ENCODE measurements at places on chromosomes 1 and 21. TPM values are rescaled to one million over a fixed set of nuclear protein-coding genes. Genes with fewer than 3 reads are reported as not detected.
A peak's percentile ranks its signal among the peaks of the same experiment; 100 is the strongest.

The S100A9 gene
- not detected for total RNA-seq

The SHE gene
- total RNA-seq = 0.48 TPM

The CXADR gene
- 150 TPM for total RNA-seq

The SCAMP3 gene
- 52.5 TPM for total RNA-seq

The FABP3 gene
- 9.0 TPM for total RNA-seq

The TMEM52 gene
- total RNA-seq = 9.6 TPM

GRCh38 chr1:26539722-26540121 lies 10.2 kb downstream of the RPS6KA1 start:
- no peaks in the 10 kb centered on the region for H3K4me1 ChIP-seq
- DNase-seq = peak; percentile 24
- H3K27ac ChIP-seq = no peak overlapping the region
- no peaks in the 10 kb centered on the region for H3K27me3 ChIP-seq

DNA sequence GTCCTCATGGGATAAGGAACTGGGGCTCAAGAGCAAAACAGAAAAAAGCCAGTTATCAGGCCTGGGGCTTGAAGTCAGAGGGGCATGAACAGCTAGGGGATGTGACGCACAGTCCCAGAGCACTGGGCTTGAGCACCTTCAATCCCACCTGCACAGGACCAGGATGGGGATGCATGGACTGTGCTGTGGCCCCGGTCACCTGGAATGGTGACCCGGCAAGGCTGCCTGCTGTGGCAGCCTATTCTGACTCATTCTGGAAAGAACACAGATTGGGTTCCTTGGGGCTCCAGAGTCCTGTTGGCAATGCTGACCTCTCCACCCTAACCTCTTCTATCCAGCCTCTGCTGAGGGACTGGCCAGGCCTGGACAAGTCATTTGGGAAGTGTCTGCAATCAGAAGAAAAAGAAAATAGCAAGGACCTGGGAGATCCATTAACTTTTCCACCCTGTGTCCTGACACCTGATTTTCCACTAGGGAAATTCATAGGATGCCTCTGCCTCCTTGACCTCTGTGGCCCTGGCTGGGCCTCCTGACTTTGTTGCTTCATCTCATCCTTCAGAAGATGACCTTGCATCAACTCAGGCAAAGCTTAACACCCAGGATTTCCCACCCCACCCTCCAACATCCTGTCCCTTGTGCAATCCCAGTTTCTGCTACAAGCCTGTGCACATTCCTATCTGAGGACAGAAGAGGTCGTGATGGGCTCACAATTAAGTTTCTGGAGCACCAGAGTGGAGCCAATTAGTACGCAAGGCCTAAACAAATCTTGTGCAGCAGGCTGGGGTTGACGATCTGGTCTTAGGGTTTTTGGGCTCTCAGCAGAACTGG lies 17.9 kb upstream of the FMOD start:
- H3K27ac ChIP-seq = no peak overlapping the region
- H3K36me3 ChIP-seq = no peaks in the 10 kb centered on the region
- H3K4me1 ChIP-seq = no peaks in the 10 kb centered on the region
- no peaks in the 10 kb centered on the region for H3K27me3 ChIP-seq
- H3K4me3 ChIP-seq = no peak overlapping the region

DNA sequence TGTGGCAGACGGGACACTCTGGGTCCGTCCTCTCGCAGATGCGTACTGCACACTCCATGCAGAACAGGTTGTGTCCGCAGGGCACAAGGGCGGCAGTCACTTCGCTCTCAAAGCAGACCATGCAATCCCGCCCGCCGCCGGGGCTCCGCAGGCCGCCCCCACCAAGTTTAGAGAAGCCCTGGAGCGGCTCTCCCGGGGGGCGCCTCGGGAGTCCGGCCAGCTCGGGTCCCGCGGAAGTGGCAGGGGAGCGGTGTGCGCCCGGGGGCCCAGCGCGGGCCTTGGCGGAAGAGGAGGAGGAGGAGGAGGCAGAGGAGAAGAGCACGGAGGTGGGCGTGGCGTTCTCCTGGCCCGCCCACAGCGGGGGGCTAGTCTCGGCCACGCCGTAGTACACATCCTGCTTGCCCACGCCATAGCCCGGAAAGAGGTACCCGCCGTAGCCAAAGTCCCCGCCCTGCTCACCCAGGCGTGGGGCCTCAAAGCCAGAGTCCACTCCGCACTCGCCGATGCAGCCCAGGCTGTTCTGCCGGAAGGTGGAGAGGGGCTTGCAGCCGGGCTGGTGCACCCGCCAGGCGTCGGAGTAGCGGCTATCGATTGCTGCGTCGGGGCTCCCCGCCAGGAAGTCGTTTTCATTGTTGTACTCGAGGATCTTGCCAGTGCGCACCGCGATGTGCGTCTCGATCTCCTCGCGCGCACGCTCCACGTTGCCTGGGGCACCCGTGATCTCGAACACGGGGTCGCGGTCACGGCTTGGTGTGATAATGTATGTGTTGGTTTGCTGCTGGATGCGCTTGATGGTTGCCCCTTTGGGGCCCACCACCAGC lies 5.4 kb downstream of the MEX3A start:
- H3K27ac ChIP-seq = no peak overlapping the region
- H3K4me1 ChIP-seq = peaks cover 32% of the 10 kb centered on the region
- no peaks in the 10 kb centered on the region for H3K27me3 ChIP-seq
- DNase-seq = peak; percentile 80
- peaks cover 20% of the 10 kb centered on the region for H3K36me3 ChIP-seq
- H3K4me3 ChIP-seq = peak overlapping the region; percentile 46

DNA sequence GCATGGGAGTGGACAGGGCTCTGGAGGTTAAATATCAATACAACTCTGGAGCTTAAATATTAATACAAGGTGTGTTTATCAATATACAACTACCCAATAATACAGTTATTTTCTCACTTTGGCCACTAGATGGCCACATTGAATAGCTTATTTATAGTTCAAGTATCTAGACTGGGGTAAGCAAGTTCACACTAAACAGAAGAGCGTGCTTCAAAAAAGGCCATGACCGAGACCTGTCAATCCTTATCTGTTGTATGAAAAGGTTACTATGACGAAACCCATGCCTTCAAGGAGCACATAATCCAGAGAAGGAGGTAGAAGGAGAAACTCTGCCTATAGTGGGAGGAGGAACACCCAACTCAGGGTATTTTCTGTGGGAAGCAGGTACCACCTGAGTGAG lies 29.1 kb downstream of the CHML start:
- no peaks in the 10 kb centered on the region for H3K4me1 ChIP-seq
- no peak overlapping the region for H3K27ac ChIP-seq
- DNase-seq = no peak
- no peak overlapping the region for H3K4me3 ChIP-seq
- no peaks in the 10 kb centered on the region for H3K36me3 ChIP-seq

- H3K4me1 ChIP-seq = no peaks in the 10 kb centered on the region
- H3K4me3 ChIP-seq = no peak overlapping the region
- no peak overlapping the region for H3K27ac ChIP-seq
- no peaks in the 10 kb centered on the region for H3K27me3 ChIP-seq
- H3K36me3 ChIP-seq = no peaks in the 10 kb centered on the region
- DNase-seq = no peak
These were observed 105.9 kb downstream of the RGL1 start for GRCh38 chr1:183910845-183911244.

- no peak overlapping the region for H3K4me3 ChIP-seq
- no peak overlapping the region for H3K27ac ChIP-seq
These were observed 46.5 kb downstream of the CYP2J2 start for GRCh38 chr1:59879996-59880505.

DNA sequence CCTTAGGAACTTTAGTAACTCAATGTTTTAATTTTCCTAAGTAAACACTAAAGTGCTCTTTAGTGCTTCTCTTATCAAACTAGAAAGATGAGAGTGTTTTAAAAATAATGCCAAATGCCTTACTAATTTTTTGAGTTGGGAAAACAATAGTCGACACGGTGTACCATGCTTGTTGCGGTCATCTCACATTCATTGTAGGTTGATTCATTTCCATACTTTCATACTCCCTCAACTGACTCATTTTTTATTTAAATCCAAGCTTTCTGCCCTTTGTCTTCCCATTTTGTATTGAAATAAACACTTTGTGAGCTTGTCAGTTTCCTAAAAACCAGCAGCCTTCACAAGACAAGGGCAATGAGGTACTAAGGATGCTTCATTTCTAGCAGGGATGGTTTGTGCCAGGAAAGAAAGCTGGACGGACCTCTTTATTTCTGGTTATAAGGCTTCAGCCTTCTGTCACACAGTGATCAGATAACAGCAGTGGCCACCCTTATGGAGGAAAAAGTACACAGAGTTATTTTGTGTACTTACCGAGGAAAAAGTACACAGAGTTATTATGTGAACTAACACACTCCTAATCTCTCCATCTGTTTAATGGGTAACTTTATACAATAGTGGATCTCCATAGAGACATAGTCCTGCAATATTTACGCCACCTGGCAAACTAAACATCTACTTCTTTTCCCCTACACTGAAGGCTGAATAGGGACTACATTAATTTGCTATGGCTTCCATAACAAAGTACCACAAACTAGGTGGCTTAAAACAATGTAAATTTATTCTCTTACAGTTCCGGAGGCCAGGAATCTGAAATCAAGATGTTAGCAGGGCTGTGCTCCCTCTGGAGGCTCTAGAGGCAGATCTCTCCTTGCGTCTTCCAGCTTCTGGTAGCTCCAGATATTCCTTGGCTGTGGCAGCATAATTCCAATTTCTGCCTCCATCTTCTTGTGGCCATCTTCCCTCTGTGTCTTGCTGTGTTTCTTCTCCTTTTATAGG lies 13.0 kb upstream of the CCDC190 start:
- H3K27ac ChIP-seq = no peak overlapping the region
- H3K27me3 ChIP-seq = no peaks in the 10 kb centered on the region
- H3K36me3 ChIP-seq = no peaks in the 10 kb centered on the region
- DNase-seq = no peak
- H3K4me1 ChIP-seq = 0 out of 2 replicates have a peak, but pooled peaks cover 2% of the 10 kb centered on the region

DNA sequence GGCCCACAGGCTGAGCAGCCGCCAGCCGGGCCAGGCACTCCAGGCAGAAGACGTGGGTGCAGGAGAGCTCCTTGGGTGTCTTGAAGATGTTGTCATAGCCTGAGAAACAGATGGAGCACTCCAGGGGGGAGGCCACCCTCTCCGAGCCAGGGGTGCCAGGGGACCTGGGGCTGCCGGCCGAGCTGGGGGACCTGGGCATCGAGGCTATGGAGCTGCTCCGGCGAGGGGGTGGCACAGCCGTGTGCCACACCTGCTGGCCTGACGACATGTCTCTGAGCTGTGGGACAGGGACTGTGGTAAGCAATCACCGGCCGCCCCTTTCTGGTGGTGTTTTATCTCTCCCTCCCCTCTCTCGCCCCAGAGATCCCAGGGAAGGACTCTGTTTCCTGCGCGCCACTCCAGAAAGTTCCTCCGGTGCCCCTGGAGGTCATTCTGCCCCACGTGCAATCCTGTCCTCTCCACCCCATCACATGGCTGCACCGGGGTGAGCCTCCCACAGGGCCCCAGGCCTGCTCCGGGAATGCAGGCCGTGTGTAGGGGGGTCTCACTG lies 1.7 kb downstream of the RNF223 start:
- no peak overlapping the region for H3K4me3 ChIP-seq
- no peak overlapping the region for H3K27ac ChIP-seq
- no peak for DNase-seq
- H3K4me1 ChIP-seq = no peaks in the 10 kb centered on the region
- H3K27me3 ChIP-seq = no peaks in the 10 kb centered on the region

DNA sequence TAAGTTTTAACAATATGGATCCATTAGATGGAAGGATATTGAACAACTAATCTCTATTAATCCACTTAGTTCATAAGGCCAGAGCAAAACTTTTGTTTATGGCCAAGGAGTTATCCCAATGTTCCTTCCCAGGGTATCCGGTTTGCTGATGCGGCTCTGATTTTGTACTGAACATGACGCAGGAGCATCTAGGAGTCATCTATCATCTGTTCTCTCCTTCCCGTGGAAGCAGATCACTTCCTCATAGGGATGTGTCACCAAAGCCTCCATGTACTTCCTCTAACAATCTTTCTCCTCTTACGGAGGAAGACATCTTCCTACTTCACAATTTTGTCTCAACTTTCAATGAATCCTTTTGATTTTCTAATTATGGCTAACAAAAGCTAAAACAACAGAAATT lies 206.6 kb downstream of the APP start:
- H3K27ac ChIP-seq = no peak overlapping the region
- no peaks in the 10 kb centered on the region for H3K27me3 ChIP-seq
- peaks cover 21% of the 10 kb centered on the region for H3K36me3 ChIP-seq
- no peaks in the 10 kb centered on the region for H3K4me1 ChIP-seq

- H3K27me3 ChIP-seq = no peaks in the 10 kb centered on the region
- no peak overlapping the region for H3K4me3 ChIP-seq
- H3K4me1 ChIP-seq = no peaks in the 10 kb centered on the region
- no peak for DNase-seq
- H3K36me3 ChIP-seq = no peaks in the 10 kb centered on the region
These were observed 63.9 kb upstream of the EFHD2 start for GRCh38 chr1:15345705-15346345.

- peaks cover 52% of the 10 kb centered on the region for H3K27me3 ChIP-seq
- H3K27ac ChIP-seq = no peak overlapping the region
- H3K36me3 ChIP-seq = no peaks in the 10 kb centered on the region
- H3K4me1 ChIP-seq = no peaks in the 10 kb centered on the region
These were observed 299 bp upstream of the PROX1 start for GRCh38 chr1:213987422-213987926.

GRCh38 chr1:40299366-40300248 lies 17.5 kb downstream of the COL9A2 start:
- DNase-seq = no peak
- 0 out of 3 replicates have a peak, but pooled peaks cover 3% of the 10 kb centered on the region for H3K36me3 ChIP-seq
- H3K27me3 ChIP-seq = no peaks in the 10 kb centered on the region
- no peak overlapping the region for H3K27ac ChIP-seq

DNA sequence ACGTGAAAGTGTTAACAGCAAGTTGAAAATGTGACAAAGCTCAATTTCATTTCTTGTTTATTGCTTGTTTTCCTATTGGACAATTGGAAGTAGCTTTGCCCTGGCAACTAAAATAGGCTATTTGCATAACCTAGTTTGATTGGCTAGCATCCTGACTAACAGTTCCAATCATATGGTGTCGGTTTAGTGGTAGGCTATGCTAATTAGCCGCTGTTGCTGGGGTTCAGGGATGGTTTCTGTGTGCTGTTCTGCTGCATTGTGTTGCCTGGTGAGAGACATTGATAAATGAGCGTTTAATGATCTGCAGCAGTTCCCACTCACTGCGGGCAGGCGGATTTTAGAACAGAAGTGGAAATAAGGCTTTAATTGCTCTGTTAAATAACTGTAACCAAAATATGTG lies 68.5 kb downstream of the DYRK1A start:
- H3K4me1 ChIP-seq = peaks cover 7% of the 10 kb centered on the region
- peak; percentile 79 for DNase-seq
- H3K27ac ChIP-seq = no peak overlapping the region
- H3K36me3 ChIP-seq = peaks cover 24% of the 10 kb centered on the region
- no peak overlapping the region for H3K4me3 ChIP-seq
- no peaks in the 10 kb centered on the region for H3K27me3 ChIP-seq

- no peak overlapping the region for H3K4me3 ChIP-seq
- peaks cover 15% of the 10 kb centered on the region for H3K36me3 ChIP-seq
These were observed 117.9 kb downstream of the MACF1 start for GRCh38 chr1:39322431-39322830.

GRCh38 chr1:8357329-8358101 lies 39.6 kb downstream of the SLC45A1 start:
- H3K4me3 ChIP-seq = no peak overlapping the region
- H3K27ac ChIP-seq = no peak overlapping the region
- H3K36me3 ChIP-seq = peaks cover 44% of the 10 kb centered on the region
- DNase-seq = no peak
- H3K4me1 ChIP-seq = no peaks in the 10 kb centered on the region
- no peaks in the 10 kb centered on the region for H3K27me3 ChIP-seq

GRCh38 chr21:41345934-41346685 lies 15.7 kb upstream of the MX2 start:
- no peaks in the 10 kb centered on the region for H3K27me3 ChIP-seq
- H3K36me3 ChIP-seq = no peaks in the 10 kb centered on the region
- DNase-seq = no peak
- H3K4me1 ChIP-seq = no peaks in the 10 kb centered on the region
- no peak overlapping the region for H3K27ac ChIP-seq
- H3K4me3 ChIP-seq = no peak overlapping the region

Measured in H9 (cell line).